Right hindlimb (tissue), 1 donor: ENCODE measurements at places on chromosomes 12 and 14.

- DNase-seq = no peak
These were observed 9.2 kb upstream of the TMEM117 start for GRCh38 chr12:43826681-43827080.

- DNase-seq = no peak
These were observed 394.9 kb downstream of the BCL11B start for GRCh38 chr14:98877065-98877464.

DNA sequence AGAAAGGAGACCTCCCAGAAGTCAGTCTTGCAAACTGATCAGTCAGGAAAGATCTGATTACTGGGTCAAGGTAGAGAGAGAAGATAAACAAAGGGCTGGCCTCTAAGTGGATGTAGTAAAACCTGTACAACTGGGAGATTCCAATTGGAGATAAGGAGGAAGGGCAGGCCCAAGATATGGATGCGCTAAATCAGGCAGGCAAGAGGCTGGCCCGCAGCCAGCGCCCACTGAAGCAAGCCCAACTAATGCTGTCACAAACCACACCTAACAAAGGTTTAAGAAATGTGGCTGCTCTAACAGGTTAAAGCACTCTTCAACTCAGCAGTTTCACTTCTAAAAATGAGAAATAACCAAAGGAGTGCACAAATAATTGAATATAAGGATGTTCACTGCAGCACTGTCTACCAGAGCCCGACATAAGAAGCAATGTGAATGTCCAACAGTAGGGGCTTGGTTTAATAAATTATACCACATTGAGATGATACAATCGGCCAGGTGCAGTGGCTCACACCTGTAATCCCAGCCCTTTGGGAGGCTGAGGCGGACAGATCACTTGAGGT is 4.7 kb downstream of the GLTP start:
- no peak for DNase-seq

DNA sequence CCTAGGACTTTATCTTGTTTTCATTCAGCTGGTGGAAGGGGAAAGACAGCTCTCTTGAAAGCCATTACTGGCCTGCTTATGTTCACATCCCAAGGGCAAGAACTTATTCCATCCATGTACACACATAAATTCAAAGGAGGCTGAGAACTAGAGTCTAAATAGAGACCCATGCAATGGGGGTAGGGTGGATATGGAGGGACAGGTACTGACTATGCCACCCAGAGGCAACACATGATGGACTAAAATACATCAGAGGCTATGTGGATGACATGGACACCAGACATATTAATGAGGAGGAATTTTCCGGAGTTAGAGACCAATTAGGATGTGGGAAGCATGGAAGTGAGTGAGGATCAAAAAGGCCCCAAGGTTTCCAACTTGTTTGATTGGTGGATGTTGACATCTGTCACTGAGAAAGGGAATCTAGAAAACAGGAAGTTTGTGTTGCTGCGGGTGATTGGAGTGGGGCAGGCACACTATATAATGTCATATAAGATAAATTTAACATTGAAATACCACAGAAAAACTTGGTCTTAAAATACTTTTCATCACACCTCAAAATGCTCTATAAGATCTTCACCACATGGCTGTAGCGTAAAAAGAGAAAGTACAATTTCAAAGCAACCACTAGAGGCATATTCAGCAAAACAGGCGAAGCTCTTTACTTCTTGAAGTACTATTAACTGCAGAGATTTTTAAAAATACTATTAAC is 130.4 kb downstream of the GRIP1 start:
- DNase-seq = no peak

GRCh38 chr14:105532735-105533141 is 6.4 kb downstream of the TMEM121 start:
- peak; percentile 43 for DNase-seq

GRCh38 chr12:84842406-84843013 is 70.1 kb downstream of the SLC6A15 start:
- no peak for DNase-seq

DNA sequence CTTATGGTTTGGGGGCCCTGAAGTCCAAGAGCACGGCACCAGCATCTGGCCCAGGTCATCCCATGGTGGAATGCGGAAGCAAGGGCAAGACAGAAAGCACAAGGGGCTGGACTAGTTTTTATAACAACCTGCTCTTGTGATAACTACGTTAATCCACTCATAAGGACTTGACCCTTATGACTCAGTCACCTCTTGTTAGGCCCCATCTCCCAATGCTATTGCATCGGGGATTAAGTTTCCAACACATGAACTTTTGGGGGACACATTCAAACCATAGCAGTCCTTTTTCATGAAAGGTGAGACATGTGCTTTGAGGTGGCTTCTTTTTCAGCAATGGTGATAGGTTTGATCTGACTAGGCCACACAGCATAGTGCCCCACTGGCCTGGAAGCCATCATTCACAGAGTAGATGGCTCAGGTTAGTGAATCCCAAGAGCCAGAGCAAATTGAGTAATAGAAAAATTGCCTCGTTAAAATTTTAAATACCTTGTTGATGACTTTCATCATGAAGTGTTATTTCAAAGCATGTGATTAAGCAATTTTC is 12.1 kb downstream of the FRMD6 start:
- DNase-seq = no peak

DNA sequence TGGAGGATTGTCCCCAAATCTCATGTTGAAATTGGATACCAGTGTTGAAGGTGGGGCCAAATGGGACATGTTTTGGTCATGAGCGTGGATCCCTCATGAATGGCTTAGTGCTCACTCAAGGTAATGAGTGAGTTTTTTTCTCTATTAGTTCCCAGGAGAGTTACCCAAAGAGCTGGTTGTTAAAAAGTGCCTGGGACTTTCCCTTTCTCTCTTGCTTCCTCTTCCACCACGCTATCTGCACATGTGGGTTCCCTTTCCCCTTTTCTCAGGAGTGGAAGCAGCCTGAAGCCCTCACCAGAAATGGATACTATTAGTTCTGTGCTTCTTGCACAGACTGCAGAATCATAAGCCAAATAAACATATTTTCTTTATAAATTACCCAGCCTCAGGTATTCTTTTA is 465.4 kb downstream of the FSCB start:
- no peak for DNase-seq

DNA sequence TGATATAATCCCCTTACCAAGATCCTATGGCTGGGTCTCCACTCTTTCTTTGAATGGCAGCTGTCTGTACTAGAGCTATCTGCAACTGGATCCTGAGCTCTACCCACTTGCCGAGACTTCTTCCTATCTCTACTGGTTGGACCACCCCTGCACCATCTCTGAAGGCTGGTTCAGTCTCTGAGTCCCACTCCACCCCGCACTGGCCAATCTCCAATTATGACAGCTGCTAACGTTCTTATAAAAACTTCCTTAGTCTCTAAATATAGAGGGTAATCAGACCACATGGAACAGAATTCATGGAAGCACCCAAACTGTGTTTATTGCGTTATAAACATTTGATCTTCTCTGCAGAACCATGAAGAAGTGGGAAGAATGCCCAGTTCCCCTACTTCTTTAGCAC is 186.6 kb upstream of the EEA1 start:
- peak; percentile 75 for DNase-seq

GRCh38 chr14:89379006-89379405 is 38.0 kb downstream of the FOXN3 start:
- DNase-seq = no peak

- DNase-seq = no peak
These were observed 23.0 kb upstream of the KCNJ8 start for GRCh38 chr12:21797539-21797938.

DNA sequence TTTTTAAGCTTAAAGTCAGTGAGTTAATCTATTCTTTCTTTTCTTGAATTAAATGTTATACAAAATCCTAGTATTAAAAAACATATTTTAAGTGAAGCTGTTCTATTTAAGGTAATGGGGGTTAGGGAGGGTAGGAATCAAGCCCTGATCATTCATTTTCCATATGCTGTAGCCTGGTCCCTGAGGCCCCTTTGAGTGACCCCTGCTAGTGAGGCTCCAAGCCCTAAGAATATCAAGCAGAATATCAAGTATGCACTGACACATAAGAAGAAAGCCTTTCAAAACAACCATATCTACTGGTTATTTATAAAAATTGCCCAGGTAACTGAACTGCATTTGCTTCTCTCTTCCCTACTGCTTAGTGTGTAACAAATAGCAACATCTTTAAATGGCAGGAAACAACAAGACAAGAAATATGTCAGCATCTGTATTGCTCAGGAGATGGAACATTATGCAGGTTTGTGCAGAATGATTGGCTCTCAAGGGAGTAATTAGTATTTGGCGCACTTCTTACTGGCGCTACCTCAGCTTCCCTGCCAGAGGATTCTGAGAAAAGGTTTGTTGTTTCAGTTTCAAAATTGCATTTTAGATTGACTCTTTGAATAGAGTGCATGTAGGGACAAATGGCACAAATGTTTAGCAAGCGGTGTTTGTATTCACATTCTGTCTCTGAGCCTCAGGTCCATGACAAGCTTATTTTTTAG is 223.0 kb downstream of the DUSP6 start:
- DNase-seq = no peak

DNA sequence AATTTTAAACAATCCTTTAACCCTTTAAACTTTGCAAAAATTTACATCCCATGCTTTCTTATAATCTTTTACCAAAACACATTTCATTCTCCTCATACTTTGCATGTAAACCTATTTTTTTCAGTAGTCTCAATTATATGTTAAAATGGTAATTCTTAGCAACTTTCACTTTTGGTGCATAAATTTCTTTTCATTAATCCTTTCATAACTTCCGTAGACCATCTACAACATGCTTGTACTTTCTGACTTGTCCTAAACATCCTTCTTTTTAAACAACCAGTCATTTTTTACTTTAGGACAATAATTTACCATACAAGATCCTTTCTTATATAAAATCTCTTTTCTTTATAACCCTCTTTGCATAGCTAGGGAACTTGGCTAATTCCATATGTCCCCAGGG is 19.5 kb downstream of the CCDC91 start:
- DNase-seq = no peak

DNA sequence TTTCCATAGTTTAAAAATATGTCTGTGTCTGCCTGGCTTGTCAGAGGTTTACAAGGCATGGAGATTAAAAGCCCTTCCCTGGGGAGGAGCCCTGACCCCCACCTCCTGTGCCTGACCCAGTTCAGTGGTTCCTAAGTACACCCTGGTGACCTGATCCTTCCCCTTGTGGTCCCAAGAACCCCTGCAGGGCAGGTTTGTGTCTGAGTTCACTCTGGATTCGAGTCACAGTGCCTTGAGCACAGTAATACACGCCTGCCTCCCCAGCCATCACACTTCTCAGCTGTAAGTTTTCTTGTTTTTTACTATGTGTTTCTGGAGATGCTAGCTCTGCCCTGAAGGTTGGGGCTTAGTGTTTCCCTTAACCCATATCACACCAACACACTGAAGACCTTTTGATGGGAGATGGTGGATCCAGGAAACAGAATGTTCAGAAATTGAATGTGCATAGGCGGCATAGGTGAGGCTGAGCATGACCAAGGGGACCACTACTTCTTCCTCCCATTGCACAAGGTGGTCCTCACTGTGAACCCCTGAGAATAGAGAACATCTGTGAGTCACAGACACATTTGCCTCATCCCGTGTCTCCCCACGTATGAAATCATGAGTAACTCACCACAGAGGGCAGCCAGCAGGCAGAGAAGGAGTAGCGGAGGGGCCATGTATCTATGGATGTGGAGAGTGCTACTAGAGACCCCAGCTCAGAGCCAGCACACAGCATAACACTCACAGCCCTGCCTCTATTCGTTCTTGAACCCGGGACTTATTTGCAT is 962.9 kb downstream of the TMEM121 start:
- DNase-seq = no peak

DNA sequence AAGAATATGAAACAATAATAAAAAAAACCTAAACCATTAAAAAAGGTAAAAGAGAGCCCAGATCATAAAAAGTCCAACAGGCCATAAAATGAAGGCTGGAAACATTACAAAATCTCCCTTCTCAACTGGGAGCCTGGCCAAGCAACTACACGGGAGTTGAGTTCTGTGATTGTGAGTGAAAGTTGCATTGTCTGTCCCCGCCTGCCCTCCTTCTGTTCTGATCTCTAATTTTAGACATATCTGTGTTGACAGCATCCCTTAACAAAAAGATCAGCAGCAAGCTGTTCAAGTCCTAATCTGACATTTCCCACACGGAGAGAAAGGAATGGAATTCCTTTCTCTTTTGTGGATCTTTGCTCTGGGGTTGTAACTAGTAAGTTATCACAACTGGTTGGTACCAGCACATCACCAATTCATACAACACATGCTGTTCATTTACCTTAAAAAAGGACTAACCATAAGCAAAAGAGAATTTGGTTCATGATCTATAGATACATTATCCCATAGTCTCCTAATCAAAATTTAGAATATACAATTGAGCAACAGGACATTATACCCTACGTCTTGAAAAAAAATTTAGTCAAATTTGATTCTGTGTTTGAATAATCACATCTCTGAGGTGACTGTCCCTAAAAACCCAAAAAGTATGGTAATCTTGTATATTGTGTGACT is 205.1 kb upstream of the GZMB start:
- DNase-seq = no peak

DNA sequence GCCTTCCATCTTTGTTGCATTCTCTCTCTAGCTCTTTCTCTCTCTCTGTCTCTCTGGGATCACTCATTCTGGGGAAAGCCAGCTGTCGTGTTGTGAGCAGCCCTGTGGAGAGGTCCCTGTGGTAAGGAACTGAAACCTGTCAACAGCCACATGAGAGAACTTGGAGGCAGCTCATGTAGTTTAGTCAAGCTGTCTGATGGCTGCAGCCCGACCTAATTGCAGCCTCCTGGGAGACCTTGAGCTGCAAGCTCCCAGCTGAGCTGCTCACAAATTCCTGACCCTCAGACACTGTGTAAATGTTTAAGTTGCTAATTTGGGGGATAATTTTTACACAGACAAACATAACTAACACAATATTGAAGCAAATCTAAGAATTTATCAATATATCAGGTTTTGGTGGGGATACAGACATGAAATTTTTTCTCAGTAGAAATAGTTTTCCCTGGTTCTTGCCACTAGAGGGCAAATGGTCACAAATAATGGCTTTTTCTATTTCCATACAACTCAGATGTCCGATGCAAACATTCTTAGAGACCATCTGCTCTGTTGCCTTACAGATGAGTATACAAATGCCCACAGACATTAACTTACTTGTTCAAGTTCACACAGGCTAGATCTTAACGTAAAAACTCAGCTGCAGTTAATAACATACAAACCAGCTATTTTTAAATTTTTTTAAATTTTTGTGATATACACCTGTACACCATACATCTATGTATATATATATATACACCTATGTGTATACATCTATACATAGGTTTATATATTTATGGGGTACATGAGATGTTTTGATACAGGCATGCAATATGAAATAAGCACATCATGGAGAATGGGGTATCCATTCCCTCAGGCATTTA is 15.5 kb upstream of the KRR1 start:
- DNase-seq = peak; percentile 23

GRCh38 chr12:100845095-100845494 is 50.5 kb downstream of the ANO4 start:
- no peak for DNase-seq

DNA sequence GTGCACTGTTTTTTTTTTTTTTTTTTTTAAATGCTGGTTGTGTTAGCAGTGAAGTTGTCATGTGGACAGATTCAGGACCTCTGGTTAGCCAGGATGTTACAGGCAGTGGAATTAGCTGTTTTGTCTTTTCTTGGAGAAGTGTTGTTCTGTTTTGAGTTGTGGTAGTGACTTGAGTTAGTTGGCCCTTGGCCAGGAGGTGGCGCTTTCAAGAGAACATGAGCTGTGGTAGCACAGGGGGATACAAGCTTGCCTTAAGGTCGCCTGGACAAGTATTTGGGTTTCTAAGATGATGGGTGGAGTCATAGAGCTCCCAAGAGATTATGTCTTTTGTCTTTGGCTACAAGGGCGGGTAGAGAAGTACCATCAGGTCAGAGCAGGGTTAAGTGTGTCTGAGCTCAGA is 33.3 kb upstream of the CCDC198 start:
- DNase-seq = no peak
